ENCODE measurements at places on chromosomes 11 and 22.
A peak's percentile ranks its signal among the peaks of the same experiment; 100 is the strongest.

GRCh38 chr11:69277074-69277809, 16.7 kb upstream of the MYEOV start:
- no peak for DNase-seq

DNA sequence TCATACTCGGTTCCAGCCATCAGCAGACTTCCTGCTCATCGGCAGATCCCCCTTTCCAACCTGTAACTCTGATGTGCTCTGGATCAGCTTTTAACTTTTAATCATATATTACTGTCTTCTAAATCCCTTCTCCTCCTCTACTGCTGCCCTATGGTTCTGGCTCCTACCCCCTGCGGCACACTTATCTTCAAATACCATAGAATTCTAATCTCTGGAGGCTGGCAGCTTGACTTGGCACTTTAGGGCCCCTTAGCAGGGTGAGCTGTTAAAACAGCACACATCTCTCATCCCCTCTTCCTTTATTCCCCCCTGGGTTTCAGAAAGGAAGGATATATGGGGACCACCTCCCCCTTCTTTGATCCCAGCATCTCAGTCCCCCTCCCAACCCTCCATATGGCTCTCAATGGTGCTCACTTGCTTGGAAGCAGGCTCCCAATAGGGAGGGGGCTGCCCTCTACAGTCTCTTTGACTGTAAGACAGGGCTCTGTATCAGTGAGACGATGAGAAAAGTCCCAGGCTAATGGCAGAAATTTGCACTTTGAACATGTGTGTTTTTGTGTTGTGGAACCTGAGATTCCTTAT, 4.4 kb upstream of the CNTF start:
- DNase-seq = no peak

- DNase-seq = no peak
Measured at GRCh38 chr11:114736806-114737205, 58.5 kb downstream of the NXPE2 start.

- no peak for DNase-seq
Measured at GRCh38 chr11:61694602-61694939, 14.4 kb downstream of the DAGLA start.

- DNase-seq = no peak
Measured at GRCh38 chr22:37913233-37913721, 7.2 kb downstream of the MICALL1 start.

GRCh38 chr22:46780453-46780852, 18.0 kb downstream of the TBC1D22A start:
- no peak for DNase-seq

GRCh38 chr11:44416776-44417175, 106.8 kb upstream of the ALX4 start:
- no peak for DNase-seq

GRCh38 chr11:6570691-6571427, 32.6 kb downstream of the RRP8 start:
- DNase-seq = no peak

DNA sequence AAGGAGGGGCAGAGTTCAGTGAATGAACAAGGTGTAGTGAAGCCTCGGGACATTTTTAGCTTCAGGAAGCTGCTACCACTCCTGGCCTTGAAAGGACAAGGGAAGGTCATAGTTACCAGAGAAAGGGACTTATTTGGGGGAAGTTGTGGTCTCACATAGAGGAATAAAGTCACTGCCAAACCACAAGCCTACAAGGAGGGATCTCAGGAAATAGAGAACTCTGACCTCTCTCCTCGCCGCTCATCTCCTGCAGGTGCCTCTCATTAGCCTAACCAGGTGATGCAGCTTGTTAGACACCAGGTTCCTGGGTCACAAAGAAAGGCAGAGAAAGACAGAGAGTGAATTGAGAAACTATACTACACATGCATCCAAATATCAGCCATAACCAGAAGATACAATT, 14.3 kb upstream of the TOLLIP start:
- no peak for DNase-seq

GRCh38 chr11:79066456-79067351, 374.1 kb downstream of the TENM4 start:
- no peak for DNase-seq

DNA sequence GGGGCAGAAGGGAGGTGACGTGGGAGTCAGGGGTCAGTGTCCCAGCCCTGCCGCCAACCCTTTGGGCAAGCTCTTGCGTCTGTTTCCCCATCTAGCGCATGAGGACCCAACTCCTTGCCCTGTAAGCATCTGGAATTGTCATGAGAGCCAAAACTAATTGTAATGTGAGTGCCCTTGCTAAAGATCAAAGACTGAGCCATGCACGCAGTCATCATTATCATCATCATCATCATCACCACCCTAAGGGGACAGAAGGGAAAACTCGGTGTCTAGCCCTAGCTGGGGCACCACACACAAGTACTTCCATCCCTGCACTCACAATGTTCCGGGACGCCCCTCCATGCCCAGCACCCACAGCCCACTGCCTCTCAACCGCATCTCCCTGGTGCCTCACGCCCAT, 2.5 kb downstream of the LIF start:
- no peak for DNase-seq

DNA sequence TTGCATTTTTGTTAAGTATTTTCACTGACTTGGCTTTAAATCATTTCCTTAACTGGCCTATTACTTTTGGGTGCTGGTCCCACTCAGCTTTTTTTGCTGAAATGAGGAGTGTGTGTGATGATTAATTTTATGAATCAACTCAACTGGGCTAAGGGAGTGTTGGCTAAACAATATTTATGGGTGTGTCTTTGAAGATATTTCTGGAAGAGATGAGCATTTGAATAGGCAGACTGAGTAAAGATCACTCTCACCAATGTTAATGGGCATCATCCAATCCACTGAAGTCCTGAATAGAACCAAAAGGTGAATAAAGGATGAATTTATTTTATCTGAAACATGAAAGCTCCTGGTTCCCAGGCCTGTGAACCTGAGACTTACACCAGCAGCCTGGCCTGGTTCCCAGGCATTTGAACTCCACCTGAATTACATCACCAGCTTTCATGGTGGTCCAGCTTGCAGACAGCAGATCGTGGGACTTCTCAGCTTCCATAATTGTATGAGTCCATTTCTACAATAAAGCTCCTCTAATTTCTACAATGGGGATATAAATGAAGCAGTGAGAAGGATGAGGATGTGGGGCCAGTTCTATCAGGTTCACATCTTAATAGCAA, 241.3 kb upstream of the ZC3H12C start:
- DNase-seq = peak; percentile 40

GRCh38 chr11:43503417-43503816, 144.7 kb downstream of the TTC17 start:
- no peak for DNase-seq

DNA sequence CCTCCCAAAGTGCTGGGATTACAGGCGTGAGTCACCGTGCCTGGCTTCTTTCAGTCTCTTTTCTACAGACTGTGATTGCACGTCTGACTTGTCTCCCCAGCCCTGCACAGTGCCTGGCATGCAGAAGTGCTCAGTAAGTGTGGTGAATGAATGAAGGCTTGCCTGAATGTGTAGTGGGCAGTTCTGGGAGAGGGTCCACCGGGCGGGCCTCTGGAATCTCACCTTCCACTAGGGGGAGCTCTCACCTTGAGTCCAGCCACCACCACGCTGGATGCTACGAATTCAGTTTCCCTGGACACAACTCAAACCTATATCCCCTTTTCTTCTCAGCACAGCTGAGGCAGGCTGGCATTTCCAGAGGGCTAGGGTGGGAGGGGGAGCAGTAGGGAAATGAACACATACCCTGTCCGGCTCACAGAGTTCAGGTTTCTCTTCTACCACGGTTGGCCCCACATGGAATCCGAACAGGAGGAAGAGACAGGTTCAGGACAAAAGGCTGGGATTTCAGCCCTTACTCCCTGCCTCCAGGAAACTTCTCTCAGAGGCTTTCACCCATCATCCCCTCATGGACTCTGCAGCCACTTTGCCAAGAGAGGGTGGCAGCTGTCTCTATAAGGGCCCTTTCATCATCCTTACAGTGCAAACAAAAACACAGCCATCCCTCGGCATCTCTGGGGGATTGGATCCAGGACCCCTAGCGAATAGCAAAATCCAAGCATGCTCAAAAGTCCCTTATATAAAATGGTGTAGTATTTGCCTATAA, 86.8 kb downstream of the NECTIN1 start:
- DNase-seq = no peak

Measured in fibroblast of skin of right quadriceps (primary cell).